ENCODE measurements at places on chromosomes 1 and 21.

DNA sequence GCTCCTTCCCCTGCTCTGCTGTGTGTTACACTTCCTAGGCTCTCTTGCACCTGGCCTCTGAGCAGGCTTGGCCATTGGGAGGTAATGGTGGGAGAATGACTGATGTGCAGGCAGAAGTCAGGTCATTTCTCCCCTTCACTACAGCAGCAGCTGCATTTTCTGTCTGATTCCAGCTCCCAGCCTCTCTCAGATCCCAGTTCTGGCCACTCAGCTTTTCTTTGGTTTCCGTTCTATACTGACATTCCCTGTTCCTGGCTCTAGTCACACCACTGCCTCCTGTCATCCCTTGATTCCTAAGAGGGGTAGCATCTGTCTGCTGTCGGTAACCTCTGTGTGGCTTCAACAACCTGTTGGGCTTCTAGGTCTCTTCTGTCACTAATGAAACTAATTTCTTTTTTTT is 127.7 kb upstream of the HOOK1 start:
- no peak for DNase-seq

DNA sequence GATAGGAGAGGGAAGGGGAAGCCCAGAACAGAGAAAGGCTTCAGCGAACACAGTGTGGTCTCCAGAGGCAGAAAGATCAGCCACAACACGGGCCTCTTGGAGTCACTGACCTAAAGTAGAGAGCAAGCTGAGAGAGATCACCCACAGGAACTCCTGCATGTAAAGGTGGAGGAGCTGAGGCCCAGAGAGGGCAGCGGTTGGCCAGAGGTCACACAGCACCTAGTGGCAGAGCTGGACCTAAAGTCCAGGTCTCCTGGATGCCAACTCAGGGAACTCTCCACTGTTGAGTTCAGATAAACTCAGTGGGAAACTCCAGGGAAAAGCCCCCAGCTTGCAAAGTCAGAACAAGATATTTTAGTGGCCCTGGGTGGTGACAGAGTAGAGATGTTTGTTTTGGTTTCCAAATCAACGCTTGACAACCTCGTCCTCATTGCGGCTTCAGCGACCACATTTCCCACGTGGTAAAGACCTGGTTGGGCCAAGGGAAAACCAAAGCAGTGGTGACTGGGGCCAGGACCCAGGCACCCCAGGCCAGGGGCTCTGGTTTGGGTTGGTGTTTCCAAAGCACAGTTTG is 4.6 kb downstream of the IFFO2 start:
- DNase-seq = no peak

DNA sequence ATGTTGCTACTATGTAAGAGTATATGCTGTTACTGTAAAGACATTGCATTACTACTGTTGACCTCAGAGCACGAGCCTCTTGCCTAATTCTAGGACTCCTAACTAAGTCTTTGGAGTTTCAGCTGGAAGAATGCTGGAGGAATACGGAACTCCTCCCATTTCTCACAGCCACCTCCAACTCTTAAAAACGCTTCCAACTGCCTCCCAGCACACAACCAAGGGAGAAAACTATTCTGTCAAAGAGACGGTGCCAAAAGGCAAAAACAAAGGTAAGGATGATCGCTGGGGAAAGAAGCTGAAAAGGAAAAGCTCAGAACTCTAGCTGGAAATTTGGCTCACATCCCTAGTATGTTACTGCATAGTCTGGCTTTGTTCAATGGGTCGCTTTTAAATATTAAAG is at the start of gene FMO2:
FMO2 (plus strand) TSS at position 210 of the 400 bp plus-strand sequence. CDS start 414 bp downstream, outside the sequence.
- no peak for DNase-seq

- peak; percentile 5 for DNase-seq
Observed at GRCh38 chr1:63557365-63557987, 34.2 kb downstream of the EFCAB7 start.

DNA sequence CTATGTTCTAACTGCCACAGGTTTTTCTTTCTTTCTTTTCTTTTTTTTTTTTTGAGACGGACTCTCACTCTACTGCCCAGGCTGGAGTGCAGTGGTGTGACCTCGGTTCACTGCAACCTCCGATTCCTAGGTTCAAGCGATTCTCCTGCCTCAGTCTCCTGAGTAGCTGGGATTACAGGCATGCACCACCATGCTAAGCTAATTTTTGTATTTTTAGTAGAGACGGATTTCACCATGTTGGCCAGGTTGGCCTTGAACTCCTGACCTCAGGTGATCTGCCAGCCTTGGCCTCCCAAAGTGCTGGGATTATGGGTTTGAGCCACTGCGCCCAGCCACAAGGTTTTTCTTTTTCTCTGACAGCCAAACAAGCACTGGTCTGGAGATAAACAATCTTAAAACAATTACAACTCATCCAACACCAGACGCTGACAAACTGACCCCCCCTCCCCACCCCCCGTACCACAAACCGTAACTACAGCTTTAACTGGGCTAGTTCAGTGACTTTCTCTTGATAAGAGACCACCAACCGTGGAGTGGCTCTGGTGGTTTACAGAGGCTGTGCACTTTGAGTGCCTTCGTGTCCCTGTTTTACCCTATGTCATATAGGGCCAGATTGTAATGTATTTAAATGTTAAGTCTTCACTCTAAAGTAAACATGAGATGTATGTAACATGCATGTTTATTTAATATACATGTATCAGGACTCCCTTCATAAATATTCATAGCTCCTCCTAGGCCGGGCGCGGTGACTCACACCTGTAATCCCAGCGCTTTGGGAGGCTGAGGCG is 19.5 kb upstream of the PUM1 start:
- DNase-seq = no peak

DNA sequence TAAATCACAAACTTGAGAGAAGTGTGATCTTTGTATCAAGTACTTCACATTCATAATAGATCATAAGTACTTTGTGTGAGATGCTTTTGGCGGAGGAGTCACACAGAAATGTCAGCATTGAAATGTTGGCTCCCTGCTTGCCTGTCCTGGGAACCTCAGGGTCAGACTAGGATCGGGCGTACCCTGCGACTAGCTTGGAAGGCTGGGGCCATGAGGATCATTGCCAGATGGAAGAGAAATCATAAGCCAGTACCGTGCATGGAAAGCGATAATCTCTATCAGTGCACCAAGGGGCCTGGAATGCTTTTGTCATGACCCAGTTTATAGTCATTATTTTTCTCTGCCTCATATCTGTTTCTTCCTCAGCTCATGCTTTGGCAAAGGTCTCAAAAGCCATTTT is 35.5 kb downstream of the MTR start:
- DNase-seq = no peak

DNA sequence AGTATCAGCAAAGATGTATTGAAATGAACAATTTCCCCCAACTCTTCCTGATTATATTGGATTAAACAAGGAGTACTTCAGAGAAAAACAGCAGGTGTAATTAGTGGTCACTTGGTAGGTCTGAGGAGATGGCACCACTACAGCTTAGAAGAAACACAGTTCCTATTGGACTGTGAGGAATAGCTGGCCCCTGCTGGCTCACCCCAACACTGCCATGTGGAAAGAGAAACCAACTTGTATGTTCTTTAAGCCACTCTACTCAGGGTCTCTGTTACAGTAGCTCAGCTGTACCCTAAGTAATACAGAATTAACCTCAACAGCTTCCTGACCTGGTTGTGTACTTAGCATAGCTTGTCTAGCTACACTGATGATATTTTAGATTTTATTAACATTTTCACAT is 26.5 kb upstream of the MTR start:
- no peak for DNase-seq

GRCh38 chr1:111792249-111792648 is 36.5 kb downstream of the DDX20 start:
- no peak for DNase-seq

- DNase-seq = no peak
Observed at GRCh38 chr1:98675282-98675681, 13.8 kb downstream of the SNX7 start.

DNA sequence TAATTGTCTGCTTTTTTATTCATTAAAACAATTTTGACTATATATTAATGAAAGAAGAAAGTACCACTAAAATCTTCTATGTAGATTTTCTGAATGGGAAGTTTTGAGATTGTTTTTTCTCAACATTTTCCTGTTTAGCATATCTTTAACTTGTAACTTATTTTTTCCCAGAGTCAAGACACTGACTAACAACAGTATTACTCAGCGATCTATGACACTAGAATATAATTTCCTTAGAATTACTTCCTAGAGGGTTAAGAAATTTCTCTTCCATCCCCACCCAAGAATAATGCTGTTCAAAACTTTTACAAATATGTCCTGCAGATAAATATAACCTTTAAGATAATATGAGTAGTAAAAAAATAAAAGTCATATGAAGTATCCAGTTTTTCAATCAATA is 218.2 kb upstream of the NR5A2 start:
- DNase-seq = no peak

DNA sequence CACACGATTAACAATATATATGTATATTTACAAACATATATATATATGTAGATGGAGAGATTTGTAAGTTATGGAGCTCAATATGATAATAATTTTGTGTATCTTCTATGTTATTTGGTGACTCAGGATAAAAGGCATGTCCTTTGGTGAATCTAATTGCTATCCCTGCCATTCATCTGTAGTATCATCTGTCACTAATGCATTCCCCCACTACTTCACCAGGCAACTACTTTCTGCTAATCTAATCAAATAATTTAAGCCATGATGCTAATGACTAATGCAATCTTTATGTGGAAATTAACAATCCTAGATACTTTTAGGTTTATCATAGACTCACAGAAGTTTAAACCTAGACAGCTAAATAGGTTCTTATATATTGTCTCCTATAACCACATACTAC is 1074.5 kb downstream of the PLA2G4A start:
- DNase-seq = no peak

- no peak for DNase-seq
Observed at GRCh38 chr1:33140153-33141149, 41.4 kb downstream of the TRIM62 start.

GRCh38 chr1:170666541-170667254 is 2.8 kb downstream of the PRRX1 start:
- no peak for DNase-seq

DNA sequence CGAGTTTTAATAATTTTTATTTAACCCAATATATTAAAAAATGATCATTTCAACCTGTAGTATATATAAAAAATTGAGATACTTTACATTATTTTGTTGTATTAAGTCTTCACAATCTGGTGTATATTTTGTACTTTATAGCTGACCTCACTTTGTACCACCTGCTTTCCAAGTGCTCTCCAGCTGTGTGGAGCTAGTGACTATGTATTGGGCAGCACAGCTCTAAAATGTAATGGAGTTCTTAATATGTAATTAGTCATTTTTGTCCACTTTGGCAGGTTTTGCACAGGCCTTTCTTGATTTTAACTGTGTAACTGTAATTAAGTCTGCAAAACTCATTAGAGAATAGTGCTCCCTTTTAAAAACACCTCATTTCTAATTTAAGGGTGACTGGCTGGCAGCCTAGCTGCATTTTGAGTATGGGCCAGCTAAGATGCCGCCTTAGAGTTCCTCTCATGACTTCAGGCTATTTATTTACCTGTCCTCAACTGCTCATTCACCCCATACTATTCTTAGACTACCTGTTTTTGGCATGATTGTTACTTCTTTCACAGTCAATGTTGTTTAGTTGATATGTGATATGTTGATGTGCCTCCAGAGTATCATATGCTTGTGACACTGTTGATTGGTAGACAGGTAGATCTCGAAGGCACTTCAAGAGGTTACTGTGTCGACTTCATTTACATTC is 43.2 kb downstream of the ZYG11B start:
- no peak for DNase-seq

DNA sequence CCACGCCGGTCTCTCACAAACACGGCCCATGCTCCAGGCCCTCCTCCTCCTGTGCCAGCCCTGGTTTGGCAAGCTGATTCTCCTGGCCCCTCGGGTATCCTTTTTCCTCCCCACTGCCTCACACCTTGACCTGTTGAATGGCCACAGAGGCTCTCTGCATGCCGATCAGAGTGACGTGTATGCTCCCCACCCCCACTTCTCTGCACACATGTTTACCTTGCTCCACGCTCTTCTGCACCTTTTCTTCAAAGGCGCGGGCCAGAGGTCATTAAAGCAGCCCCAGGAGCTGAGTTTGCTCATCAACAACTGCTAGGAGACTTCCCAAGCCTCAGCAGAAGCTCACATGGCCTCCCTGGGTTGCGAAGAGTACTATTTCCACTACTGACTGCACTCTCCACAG is 139.3 kb upstream of the EDN2 start:
- DNase-seq = no peak

DNA sequence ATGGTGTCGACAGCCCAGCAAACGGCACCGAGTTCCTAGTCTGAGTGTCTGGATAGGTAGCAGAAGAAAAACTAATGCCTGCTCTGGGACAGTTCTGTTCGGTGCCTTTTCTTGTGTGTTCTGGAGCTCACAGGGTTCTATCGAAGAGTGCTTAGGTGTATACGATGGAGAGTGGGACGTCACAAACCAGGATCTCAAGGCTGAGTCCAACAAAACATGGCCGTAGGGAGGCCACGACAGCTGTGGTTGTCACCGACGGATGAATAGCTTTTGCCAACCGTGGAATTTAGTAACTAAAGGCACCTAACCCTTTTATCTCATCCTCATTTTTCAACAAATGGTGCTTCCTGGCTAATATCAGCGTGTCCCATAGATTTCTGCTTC is 635 bp upstream of the SYNJ1 start:
- DNase-seq = no peak

GRCh38 chr1:36396359-36396758 is 1.3 kb downstream of the LSM10 start:
- DNase-seq = no peak

DNA sequence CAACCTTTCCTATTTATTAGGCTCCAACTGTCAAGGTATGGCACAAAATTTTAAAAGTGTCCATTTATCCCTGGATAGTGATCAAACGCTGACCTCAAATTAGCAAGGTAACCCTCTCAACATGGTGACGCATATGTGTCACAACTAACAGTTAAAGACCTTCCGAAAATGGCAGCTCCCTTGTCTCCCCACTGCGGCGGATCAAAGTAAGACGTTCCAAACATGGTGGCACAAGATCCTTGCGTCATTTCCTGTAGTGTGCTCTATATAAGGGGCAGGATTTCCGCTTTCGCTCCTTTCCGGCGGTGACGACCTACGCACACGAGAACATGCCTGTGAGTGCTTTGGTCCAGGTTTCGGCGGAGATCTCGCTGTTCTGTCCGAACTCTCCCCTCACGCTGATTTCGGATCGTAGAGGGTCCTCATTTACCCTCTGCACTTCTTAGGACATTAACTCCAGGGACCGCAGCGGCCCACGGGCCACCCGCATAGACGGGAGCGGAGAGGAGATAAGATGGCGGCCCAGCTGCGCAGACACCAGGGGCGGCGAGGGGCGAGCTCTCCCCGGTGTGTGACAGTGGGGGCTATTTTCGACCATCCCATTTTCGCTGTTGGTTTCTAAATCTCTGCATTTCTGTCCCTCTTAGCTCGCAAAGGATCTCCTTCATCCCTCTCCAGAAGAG is at the start of gene RPS27:
RPS27 (plus strand) TSS at position 295 of the 683 bp plus-strand sequence; CDS start at position 330, 35 bp downstream.
- peak; percentile 91 for DNase-seq

Measured in neuronal stem cell (in vitro differentiated cells).